ENCODE measurements at places on chromosomes 7 and 10.

GRCh38 chr7:72416846-72417245 lies 4.7 kb upstream of the CALN1 start:
- DNase-seq, result no peak

GRCh38 chr7:2166625-2167280 lies 66.0 kb downstream of the MAD1L1 start:
- no peak for DNase-seq

DNA sequence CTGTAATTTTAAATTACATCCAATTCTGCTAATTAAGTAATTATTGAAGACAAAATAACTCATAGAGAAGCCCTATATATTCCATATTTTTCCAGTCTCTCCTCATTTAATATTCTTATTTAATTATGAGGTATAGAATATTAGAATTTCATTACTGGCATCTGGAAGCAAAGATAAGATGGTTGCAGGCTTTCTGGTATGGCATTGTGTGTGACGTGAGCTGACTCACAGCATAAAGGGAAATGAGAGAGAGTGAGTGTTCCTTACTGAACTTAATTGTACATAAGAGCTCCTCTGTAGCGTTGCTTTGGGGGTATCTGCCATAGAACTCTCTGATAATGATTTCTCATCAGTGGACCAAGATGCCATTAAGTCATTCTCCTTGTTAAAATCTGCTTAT lies 127.4 kb upstream of the TEX47 start:
- no peak for DNase-seq

- peak; percentile 62 for DNase-seq
These were observed 1.8 kb downstream of the ADRA2A start for GRCh38 chr10:111078505-111079185.

DNA sequence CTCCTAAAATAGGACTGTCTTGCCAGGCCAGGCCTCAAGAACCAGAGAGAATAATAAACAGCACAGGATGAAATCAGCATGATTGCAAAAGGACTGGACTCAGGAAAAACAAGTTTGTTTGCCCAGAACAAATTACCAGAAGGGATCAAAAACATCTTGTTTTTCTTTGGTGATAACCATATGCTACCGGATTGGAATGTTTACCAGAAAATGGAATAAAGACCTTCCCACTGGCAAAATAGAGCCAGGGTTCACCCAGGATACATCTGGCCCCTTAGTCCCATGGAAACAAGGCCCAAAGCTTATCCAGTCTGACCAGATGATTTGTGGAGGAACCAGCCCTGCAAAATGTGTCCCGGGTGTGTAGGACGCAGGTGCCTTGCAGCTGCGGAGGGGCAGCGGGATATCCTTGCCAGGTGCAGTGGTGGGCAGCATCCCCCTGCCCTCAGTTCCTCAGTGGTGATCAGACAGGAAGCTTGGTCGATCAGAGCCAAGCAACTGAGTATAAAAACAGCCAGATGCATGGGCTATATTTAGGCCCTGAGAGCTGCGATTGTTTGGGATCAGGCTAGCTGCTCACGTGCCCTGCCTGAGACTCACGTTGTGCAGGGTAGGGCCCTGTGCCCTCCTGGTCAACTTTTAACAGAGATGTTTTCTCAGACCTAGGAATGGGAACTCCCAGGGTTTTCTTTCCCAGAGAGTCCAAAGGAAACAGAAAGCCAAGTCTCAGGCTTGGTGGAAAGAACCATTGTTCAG lies 4.6 kb upstream of the ZNF22 start:
- DNase-seq, result no peak

DNA sequence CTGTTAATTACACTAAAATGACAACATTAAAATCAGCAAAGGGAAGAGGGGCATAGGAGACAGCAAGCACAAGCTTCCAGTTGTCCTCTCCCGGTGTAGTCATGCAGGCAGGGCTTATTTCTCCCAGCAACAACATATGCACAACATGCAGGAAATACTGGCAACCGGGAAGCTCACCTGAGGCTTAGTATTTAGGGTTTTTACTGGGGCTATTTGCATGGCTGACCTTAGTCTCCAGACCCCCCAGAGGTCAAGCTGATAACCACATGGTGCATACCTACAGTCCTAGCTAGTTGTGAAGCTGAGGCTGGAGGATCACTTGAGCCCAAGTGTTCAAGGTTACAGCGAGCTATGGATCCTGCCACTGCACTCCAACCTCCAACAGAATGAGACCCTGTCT lies 12.8 kb upstream of the JMJD1C start:
- DNase-seq, result peak; percentile 82

- no peak for DNase-seq
These were observed 1.2 kb downstream of the OPN4 start for GRCh38 chr10:86655596-86655995.

GRCh38 chr7:12687718-12688171 lies 312 bp downstream of the ARL4A start:
- DNase-seq, result no peak

GRCh38 chr7:91784469-91784868 lies 96.0 kb downstream of the MTERF1 start:
- no peak for DNase-seq

DNA sequence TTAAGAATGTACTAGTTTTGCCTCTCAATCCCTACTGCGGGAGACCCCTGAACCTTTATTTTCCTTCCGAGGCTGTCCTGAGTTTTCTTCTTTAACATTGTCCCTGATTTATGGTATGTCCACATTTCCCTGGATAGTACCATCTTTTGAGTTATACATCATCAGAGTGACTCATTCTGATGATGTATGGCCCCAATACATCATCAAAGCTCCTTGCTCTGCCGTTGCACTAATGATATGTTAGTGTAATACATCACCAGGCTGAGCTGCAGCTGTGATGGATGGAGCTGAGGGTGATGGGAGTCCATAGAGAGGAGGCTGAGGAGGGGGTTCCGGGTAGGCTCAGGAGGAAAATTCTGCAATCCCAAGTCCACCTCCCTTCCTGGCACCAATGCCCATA lies 986.5 kb downstream of the KCNMA1 start:
- DNase-seq, result no peak

DNA sequence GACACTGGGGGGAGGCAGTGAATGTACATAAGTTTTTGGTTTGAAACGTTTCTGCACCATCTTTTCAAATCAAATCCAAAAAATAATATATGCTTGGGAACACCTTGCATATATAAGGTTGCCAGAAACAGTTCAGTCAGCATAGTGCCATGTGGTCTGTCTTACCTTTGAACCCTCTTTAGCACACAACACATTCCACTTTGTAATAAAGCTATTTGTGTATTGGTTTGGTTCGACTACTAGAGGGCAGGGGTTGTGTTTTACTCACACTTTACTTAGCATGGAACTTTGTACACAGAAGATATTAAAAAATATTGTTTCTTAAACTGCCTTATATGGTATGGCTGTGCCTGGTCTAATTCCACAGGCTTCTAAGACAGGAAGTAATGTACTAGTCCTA lies 43.2 kb downstream of the ALDH18A1 start:
- no peak for DNase-seq

- DNase-seq, result no peak
These were observed 3.4 kb downstream of the BICC1 start for GRCh38 chr10:58516119-58516518.

DNA sequence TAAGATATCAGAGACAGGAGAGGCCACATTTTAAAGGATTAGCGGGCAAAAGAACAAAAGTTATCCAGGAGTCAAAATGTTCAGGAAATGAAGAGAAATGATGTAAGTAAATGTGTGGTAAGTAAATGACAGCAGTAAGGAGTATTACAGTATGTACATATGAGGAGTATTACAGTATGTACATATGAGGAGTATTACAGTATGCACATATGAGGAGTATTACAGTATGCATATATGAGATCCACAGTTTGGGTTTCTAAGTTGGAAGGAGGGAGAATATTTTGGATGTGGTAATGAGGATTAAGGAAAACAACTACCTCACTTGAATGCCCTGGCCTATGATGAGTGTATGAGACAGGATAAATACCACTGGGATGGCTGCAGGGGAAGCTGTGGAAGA lies 192.4 kb upstream of the DGKB start:
- DNase-seq, result no peak

GRCh38 chr10:28883741-28884423 lies 206.6 kb downstream of the BAMBI start:
- no peak for DNase-seq

GRCh38 chr10:73413528-73414229 lies at the start of gene ANXA7:
Gene ANXA7, minus strand, starts transcription at chr10:73414058. Its CDS starts 13,202 bp downstream, at chr10:73400856.
- DNase-seq, result peak; percentile 96

GRCh38 chr10:113221756-113222168 lies 271.7 kb downstream of the TCF7L2 start:
- peak; percentile 51 for DNase-seq

Data from GM23338 (cell line).